ENCODE measurements at places on chromosomes 4 and X.

DNA sequence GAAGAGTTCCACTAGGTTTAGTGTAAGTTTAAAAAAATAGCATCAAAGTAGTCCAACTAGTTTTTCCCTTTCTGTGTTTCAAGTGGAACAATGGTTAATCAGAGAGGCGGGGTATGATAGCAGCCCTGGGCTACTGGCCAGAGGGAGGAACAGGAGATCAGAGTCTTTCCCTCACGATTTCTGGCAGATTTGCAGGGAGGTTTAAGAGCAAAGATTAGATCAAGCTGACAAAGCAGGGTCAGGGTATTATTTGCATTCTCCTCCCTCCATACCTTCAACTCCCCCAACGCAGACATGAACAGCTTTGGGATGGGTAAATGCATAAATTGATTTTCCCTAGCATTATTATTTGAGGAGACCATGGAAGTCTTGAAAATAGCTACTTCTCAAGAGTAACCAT, 277.6 kb upstream of the DIAPH2 start:
- no peak for DNase-seq

DNA sequence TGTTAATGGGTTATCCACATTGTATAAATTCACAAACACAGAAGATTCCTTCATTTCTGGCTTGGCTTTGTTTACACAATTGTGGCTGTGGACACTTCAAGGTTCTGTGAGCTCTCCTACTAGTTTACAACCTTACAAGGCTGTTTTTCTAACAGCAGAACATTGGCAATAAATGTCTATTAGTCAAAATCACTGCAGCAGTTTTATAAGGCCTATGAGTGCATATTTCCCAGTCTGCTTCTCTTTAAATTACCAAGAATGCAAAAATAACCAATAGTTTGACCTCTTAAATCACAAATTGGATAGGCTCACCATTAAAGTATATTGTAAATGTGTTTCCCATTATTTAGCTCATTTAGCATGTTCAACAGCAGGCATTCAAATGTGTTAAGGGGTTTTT, 239.2 kb downstream of the DKK2 start:
- DNase-seq = no peak

DNA sequence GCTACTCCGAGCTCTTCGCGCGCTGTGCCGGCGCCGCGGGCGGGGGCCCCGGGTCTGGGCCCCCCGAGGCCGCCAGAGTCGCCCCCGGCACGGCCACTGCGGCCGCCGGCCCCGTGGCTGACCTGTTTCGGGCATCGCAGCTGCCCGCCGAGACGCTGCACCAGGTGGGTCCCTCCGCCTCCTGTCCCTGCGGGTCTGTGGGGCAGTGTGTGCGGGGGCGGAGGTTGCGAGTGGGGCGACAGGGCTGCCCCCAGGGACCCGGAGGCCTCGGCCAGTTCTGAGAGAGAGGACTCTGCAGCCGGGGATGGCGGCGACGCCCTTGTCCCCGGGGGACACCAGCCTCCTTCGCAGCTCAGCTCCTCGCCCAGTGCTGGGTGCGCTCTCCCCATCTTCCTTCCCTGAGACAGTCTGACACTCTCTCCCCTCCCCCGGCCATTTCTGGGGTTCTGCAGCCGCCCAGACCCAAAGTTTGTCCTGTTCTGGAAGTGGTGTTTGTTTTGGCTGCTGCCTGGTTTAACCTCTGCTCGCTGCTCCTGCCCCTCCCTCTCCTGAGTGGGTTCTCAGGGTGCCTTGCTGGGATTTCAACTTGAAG, 609 bp downstream of the REPS2 start:
- DNase-seq = no peak

DNA sequence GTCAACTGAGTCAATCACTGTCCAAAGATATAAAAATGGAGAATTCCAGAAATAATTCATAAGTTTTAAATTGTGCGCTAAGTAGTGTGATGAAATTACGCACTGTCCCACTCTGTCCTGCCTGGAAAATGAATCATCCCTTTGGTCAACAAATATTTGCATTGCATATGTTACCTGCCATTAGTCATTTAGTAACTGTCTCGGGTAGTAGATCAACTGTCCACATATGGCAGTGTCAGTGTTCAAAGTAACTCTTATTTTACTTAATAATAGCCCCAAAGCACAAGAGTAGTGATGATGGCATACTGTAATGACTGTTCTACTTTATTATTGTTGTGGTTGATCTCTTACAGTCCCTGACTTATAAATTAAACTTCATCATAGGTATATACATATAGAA, 3.4 kb downstream of the YTHDC1 start:
- DNase-seq = no peak

GRCh38 chrX:3678328-3678727, 35.1 kb downstream of the PRKX start:
- DNase-seq = no peak

DNA sequence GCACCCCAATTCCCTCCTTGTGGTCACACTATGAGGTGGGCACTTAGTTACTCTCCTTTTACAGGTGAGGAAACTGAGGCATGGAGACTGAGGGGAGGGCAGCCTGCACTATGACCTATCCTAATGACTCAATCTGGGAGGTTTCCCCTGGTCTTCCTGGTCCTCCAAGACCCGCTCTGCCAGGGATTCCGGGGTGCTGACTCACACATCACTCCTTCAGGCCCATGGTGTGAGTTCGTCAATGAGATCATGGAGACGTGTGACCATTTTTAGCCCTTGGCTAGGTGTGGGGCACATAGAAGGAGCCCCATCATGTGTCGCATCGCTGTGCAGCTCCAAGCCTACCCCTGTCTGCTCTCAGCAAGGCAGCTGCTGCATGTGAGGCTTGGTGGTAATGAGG, 32.4 kb upstream of the BCOR start:
- DNase-seq = no peak

GRCh38 chrX:10755439-10756334, 135.3 kb upstream of the MID1 start:
- no peak for DNase-seq

- peak; percentile 0 for DNase-seq
Measured at GRCh38 chrX:5876984-5877596, 351.6 kb downstream of the NLGN4X start.

GRCh38 chr4:155807021-155807420, 48.2 kb downstream of the GUCY1B1 start:
- no peak for DNase-seq

GRCh38 chr4:19024047-19024446, 1002.5 kb upstream of the LCORL start:
- no peak for DNase-seq

DNA sequence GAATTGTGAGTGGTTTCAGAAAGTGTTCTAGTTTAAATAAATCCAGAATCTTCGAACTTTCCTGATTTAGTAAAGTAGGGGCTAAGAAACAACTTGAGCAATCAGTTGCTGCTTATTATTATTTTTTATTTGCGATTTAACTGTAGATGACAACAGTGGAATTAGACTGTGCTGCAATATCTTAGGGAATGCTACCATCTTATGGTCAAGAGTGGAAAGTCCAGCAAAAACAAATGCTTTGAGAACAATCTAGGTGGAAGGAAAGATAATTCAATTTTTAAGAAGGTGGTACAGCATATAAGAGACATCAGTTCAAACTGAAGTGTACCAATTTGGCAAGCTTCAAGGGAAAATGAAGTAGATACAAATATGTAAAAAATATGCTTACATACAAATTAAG, 73.3 kb downstream of the CYLC1 start:
- DNase-seq = no peak

DNA sequence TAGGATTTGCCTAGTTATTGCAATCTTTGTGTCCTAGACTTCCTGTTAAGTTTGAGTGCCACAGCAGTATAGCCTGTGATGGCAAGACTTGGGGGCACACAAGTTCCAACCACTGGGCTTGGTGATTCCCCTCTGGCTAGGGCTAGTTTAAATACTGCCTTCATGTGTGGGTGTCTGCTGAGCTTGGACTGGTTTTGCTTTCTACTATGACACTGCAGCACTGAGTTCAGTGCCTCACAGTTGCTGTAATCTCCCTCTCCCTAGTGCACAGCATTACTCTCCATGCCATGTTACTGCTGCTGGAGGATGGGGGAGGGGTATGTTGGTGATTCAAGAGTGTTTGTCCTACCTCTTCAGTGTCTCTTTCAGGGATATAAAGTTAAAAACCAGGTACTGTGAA, 379.6 kb downstream of the IL15 start:
- DNase-seq = no peak

GRCh38 chr4:103099691-103100392, at the start of gene BDH2:
Gene BDH2 (minus strand): TSS chr4:103099834. CDS start chr4:103096254, 3,580 bp downstream.
- peak; percentile 83 for DNase-seq
